Airway epithelial cell (primary cell): ENCODE measurements at places on chromosomes 13 and 19. TPM values are rescaled to one million over a fixed set of nuclear protein-coding genes. Genes with fewer than 3 reads are reported as not detected.

Gene ZGLP1
- 0.28 and 0.85 TPM in 2 replicates for total RNA-seq

Gene ATP4A
- not detected in 2 replicates for total RNA-seq

Gene FGF14
- total RNA-seq, result not detected in 2 replicates

Gene RASAL3
- total RNA-seq, result not detected in 2 replicates

Gene DAND5
- total RNA-seq, result 0.07 TPM in 1 of 2 replicates, not detected in the other

Gene CEACAM21
- total RNA-seq, result not detected in 2 replicates

Gene PCDH20
- 0.51 and 1.1 TPM in 2 replicates for total RNA-seq

Gene KCNN4
- total RNA-seq, result 11.5 and 12.9 TPM in 2 replicates

Gene SELENOV
- not detected in 2 replicates for total RNA-seq

Gene ZNF222
- 1.3 and 4.5 TPM in 2 replicates for total RNA-seq

Gene CUL4A
- total RNA-seq, result 58.1 and 108 TPM in 2 replicates

Gene MAB21L1
- 0.28 TPM in 2 replicates for total RNA-seq

Gene FREM2
- total RNA-seq, result 0.07 TPM in 1 of 2 replicates, not detected in the other

Gene TUBA3C
- total RNA-seq, result not detected in 2 replicates

Gene C13orf42
- not detected in 2 replicates for total RNA-seq

Gene CFAP97D2
- total RNA-seq, result not detected in 2 replicates

Gene OR10H1
- total RNA-seq, result 0.21 TPM in 1 of 2 replicates, not detected in the other

Gene ICAM5
- 3.6 and 4.9 TPM in 2 replicates for total RNA-seq

Gene SMIM44
- not detected in 2 replicates for total RNA-seq

Gene SIRT2
- total RNA-seq, result 65.5 and 74.5 TPM in 2 replicates

Gene LRP3
- 17.4 and 23.1 TPM in 2 replicates for total RNA-seq

Gene SCEL
- 60.3 and 73.9 TPM in 2 replicates for total RNA-seq

Gene CDADC1
- total RNA-seq, result 2.0 and 2.4 TPM in 2 replicates

Gene THSD8
- total RNA-seq, result not detected in 2 replicates

Gene TRPC4
- 0.07 TPM in 1 of 2 replicates, not detected in the other for total RNA-seq

Gene TJP3
- 7.5 and 10.6 TPM in 2 replicates for total RNA-seq

Gene PROZ
- total RNA-seq, result not detected in 2 replicates

Gene LILRA1
- not detected in 2 replicates for total RNA-seq

Gene URAD
- not detected in 2 replicates for total RNA-seq

Gene ADGRE2
- total RNA-seq, result 3.5 and 6.3 TPM in 2 replicates
